ENCODE measurements at places on chromosomes 7 and 10. TPM values are rescaled to one million over a fixed set of nuclear protein-coding genes. Genes with fewer than 3 reads are reported as not detected.

DNA sequence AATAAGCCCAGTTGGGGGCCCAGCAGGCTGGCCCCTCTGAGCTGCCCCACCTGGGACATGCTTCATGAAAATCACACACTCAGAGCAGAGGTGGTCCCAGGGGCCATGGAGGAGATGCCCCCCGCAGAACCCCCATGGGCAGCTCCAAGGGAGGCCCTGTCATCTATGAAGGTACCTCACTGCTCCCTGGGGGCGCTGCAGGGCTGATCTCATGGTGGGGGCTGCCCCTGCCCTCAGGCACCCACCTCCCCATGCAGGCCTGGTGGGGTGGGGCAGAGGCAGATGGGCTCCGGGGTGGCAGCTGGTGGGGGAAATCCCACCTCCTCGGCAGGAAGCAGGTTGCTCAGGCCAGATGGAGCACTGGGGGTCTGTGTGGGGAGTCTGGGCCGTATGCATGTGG, 60.5 kb downstream of the YKT6 start:
- no peak for DNase-seq

- DNase-seq = no peak
These were observed 177.3 kb upstream of the PHYHIPL start for GRCh38 chr10:58998924-58999713.

GRCh38 chr7:125033506-125033905, 103.9 kb upstream of the POT1 start:
- no peak for DNase-seq

DNA sequence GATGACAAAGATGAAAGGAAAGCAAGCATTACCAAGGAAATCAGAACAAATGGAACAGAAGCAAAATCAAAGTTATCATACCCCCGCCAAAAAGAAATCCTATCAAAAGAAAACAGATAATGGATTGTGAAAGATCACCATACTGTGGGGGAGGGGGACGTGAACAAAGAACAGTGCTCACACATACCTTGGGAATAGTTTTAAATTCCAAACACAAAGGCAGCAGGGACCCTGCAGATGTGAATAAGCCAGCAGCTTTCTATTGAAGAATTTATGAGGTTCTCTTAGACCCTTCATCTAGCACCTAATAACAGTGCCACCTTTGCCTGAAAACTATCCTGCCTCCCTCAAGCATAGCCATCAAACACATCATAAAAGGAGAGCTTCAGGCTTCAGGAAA, 94.0 kb downstream of the AKR1D1 start:
- no peak for DNase-seq

GRCh38 chr10:98096316-98096715, 38.1 kb upstream of the R3HCC1L start:
- DNase-seq = no peak

DNA sequence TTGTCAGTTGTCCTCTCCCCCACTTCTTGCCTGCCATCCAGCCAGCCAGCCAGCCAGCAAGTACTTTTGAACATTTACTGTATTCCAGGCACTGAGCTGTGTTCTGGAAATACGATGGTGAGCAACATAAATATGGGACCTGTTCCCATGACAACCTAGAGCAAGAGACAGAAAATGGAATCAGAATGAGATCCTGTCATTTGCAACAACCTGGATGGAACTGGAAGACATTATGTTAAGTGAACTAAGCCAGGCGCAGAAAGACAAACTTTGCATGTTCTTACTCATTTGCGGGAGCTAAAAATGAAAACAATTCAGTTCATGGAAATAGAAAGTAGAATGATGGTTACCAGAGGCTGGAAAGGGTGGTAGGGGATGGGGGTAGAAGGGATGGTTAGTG, 140.7 kb downstream of the ICA1 start:
- DNase-seq = no peak

GRCh38 chr7:156038345-156038744, 226.1 kb upstream of the SHH start:
- DNase-seq = no peak

GRCh38 chr7:93148144-93148543, at the start of gene SAMD9L:
TSS of gene SAMD9L (minus strand) at chr7:93148385. CDS start at chr7:93135971, 12,414 bp downstream.
- DNase-seq = no peak

DNA sequence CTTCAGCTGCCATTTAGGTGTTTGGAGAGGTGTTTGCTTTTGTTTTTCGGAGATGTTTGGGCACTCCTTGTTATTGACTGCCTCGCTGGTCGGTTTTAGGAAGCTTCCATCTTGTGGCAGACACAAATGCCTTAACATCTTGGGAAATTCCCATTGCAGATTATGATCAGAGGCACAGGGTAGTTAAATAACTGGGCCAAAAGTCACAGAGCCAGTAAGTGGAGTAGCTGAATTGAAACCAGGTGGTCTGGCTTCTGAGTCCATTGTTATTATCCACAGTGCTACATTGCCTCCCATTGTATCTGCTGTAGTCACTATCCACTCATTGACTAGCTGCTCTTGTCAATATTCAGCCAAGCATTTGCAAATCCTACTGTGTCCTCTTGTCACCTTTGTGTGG, 138.2 kb upstream of the PLPP4 start:
- no peak for DNase-seq

- no peak for DNase-seq
These were observed 136.0 kb upstream of the COL1A2 start for GRCh38 chr7:94258418-94259300.

Gene RELN
- polyA plus RNA-seq = 24.3 TPM
